Right renal pelvis (tissue), 4 donors: ENCODE measurements at places on chromosomes 12 and 14. TPM values are rescaled to one million over a fixed set of nuclear protein-coding genes. Genes with fewer than 3 reads are reported as not detected.

Gene VDR
- 4.1 TPM for polyA plus RNA-seq

Gene BHLHE41
- 1.0 TPM for polyA plus RNA-seq

Gene RDH5
- polyA plus RNA-seq: 23.1 TPM

- DNase-seq: no peak
Measured at GRCh38 chr12:27771481-27772327, 8.3 kb upstream of the KLHL42 start.

DNA sequence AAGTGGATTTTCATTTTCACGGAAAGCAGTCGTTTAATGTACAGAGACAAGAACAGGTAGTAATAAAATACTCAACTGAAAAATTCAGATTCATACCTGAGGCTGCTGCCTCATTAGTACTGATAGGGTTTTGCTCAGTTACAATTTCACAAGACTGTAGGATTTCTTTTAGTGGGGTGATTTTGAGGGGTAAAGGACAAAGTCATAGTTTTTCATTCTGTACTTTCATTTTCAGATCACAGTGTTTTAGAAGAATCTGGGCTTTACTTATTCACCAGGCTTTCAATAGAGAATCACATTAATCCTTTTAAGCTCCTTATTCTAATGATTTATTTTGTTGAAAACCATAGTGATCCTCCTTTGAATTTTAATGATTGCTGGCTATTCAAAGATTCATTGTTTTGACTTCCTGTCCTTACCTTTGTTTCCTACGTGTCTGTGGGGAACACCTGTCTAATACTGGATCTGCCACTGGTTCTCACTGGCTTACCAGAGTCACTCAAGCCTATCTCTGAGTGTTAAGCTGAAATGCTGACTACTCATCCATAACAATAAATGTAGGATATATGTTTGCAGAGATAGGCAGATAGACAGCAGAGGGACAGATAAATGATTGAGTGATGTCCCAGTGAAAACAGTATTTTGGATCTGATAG, 243.8 kb upstream of the NPAS3 start:
- no peak for DNase-seq

GRCh38 chr12:15020156-15020555, 47.3 kb downstream of the PDE6H start:
- no peak for DNase-seq

Gene CLMN
- polyA plus RNA-seq: 25.1 TPM

Gene KRT83
- polyA plus RNA-seq: not detected

DNA sequence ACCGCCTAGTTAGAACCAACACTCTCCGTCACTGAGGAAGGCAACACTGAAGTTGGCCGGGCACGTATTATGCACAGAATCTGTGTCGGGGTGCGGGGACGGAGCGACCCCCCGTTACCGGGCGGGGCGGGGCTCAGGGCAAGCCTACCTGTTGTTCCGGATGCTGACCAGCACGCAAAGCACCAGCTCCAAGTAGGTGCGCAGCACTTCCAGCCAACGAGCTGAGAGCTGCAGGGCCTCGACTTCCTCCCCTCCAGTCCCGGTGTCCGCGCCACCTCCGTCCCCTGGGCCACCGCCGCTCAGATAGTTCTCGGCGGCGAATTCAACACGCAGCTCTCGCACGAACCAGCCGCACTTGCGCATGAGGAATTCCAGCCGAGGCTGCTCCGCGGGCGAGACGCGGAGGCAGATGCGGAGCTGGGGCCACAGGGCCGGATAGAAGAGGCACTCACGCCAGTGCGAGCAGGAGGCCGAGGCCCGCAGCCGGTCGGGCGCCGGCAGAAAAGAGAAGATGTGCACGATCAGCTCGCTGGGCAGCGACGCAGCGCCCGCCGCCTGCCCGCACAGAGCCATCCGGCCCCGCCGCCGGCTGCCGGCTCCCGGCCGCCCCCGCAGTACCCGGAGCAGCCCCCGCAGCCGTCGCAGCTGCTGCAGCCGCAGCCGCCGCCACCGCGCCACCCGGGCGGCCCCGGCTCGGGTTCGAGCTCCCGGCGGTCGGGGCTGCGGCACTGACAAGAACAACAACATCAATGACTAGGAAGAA, 636 bp downstream of the FBXO33 start:
- no peak for DNase-seq

GRCh38 chr14:71734076-71734475, 198.2 kb upstream of the RGS6 start:
- DNase-seq: no peak

Gene TAS2R46
- 0.22 TPM for polyA plus RNA-seq

DNA sequence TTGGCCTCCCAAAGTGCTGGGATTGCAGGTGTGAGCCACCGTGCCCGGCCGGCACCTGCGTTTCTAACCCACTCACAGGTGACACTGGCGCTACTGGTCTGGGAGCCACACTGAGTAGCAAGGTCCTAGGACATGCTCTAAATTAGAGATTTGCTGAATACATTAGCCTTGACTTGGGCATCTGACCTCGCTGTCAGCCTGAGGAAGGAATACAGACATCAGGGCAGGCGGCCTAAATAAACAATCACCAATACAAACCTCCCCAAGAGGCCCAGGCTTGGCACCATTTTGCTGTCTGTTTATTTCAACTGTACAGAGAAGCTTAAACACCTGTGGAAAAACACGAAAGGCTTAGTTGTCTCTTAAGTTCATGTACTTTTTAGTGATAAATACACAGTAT, 27.5 kb downstream of the P2RX4 start:
- no peak for DNase-seq

- no peak for DNase-seq
Measured at GRCh38 chr12:66587912-66588311, 91.0 kb downstream of the GRIP1 start.

DNA sequence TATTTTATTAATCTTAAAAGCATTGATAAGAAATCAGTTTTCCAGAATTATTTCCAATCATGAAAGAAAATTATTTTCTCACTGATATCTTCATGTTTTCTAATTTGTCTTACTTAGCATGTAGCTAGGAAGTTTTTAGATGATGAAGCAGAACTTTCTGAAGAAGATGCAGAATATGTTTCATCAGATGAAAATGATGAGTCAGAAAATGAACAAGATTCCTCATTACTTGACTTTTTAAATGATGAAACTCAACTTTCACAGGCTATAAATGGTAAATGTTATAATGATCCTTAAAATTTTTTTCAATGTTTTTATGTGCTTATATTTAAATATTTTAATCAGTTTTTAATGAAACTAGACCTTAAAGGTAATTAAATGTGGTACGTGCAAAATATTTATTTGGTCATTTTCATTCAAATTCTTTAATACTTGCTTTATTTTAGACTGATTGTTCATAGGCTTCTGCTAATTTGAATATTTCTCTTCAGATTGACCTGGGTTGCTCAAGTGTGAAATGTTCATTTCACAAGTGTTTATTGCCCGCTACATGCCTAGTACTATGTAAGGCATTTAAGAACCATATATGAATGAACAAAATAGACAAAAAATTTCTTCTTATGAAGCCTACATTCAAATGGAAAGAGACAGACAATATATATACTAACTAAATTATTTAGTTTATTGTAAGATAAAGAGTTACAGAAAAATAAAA, 49.5 kb downstream of the FANCM start:
- DNase-seq: no peak

DNA sequence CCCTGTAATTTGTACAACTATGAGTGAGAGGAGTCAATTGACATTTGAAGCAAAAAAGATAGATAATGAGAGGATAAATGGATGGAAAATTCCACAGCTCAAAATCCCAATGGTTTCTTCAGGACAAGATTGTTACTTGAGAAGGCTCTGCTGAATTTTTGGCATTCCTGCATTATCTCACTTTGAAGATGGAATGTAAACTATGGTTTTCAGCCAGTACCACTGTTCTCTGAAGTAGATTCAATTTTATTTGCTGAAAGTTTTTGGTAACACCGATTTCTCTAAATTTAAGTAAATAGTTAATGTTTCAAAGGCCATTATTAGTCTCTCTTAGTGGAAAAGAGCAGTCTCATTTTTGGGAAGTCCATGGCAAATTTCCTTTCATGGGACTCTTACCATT, 121.9 kb upstream of the SLC38A2 start:
- DNase-seq: no peak

Gene GALNT8
- 2.7 TPM for polyA plus RNA-seq

Gene ENDOU
- polyA plus RNA-seq: 0.41 TPM

GRCh38 chr12:30696103-30696408, 387 bp upstream of the IPO8 start:
- no peak for DNase-seq

GRCh38 chr14:54025661-54026060, 69.0 kb upstream of the BMP4 start:
- DNase-seq: no peak

Gene OR6S1
- polyA plus RNA-seq: not detected

Gene KRT6A
- polyA plus RNA-seq: not detected

Gene C12orf54
- polyA plus RNA-seq: 0.77 TPM

DNA sequence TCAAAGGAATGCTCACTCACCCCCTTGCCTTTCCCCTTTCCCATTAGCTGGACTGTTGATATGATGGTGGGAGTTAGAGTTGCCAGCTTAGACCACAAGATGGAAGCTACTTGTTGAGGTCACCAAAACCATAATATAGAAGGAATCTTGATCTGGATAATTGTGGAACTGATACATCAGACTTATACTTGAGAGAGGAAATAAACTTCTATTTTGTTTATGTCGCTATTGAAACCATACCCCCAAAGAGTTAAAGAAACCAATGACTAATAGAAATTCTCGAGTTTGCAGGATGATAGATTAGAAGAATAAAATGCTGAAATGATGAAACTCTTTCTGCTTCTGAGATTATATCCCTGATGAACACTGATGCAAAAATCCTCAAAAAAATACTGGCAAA, 37.9 kb downstream of the TDG start:
- no peak for DNase-seq

DNA sequence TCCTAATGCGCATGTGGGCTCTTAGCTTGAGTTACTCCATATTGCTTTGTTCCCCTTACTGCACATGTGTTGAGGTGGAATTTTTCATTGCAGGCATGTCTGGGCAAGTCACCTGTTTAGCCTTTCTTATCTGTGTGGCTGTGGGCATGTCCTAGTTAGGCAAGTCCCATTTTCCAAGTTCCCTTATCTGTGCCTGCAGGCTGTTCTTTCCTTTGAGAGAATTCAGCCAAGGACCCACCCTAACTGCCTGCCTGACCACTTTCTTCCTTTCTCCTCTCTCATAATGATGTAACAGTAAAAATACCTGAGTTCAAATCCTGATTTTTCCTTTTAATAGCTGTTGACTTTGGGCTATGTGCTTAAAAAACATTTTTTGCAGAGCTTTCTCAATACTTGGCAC, 870.6 kb downstream of the NRXN3 start:
- DNase-seq: no peak

Gene CCDC60
- 0.20 TPM for polyA plus RNA-seq

DNA sequence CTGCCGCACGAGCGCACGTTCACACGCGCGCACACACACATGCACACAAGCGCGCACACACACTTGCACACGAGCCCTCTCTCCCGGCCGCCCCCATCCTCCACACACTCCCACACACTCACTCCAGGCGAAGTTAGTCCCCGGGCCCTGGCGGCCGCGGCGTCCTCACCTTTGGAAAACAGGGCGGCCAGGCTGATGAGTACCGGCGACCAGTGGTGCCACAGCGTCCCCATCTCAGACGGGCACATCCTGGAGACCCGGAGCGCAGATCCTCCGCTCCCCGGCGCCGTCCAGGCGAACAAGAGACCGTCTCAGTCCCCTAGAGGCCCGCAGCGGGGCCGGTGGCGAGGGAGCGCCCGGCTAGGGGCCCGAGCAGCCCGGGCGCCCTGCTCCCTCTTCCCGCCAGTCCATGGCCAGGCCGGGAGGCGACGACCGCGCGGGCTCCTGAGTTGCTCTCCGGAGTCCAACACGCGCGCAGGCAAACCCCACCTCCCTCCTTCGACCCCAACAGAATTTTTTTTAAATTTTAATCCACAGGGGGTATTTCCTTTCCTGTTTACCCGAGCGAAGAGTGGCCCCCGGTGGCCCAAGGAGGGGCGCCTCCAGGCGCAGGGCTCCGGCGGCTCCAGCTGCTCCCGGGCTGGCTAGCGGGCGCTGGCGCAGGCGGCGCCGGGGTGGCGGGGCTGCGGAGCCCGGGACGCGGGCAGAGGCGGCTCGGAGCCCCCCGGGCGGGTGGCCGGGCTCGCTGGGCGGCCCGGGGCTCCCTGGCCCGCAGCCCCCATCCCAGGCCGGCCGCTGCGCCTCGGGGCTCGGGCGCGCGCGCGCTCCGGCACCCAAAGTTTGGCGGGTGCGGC, 506 bp downstream of the TMEM132D start:
- no peak for DNase-seq

DNA sequence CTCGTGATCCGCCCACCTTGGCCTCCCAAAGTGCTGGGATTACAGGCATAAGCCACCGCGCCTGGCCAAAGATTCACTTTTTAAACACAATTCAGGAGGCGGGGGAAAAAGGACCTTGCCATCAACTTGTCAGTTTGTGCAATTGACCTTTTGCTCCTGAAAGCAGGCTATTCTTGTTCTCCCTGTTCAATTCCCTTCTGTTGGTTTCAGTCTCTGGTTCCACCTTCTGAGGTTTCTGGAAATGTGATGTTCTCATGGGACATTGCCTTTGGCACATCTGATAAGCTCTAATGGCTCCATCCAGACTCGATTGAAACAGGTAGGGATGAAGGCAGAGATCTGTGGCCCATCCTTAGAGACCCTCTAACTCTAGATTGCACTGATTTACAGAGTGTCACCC, 17.9 kb upstream of the CCDC85C start:
- DNase-seq: no peak

- DNase-seq: no peak
Measured at GRCh38 chr12:57127101-57127725, 1.1 kb upstream of the LRP1 start.

Gene LBHD2
- polyA plus RNA-seq: not detected

GRCh38 chr12:56141946-56142784, 10.2 kb upstream of the MYL6B start:
- DNase-seq: no peak

Gene SOX5
- polyA plus RNA-seq: 6.7 TPM

GRCh38 chr12:109885616-109886015, 5.3 kb upstream of the GLTP start:
- DNase-seq: no peak

DNA sequence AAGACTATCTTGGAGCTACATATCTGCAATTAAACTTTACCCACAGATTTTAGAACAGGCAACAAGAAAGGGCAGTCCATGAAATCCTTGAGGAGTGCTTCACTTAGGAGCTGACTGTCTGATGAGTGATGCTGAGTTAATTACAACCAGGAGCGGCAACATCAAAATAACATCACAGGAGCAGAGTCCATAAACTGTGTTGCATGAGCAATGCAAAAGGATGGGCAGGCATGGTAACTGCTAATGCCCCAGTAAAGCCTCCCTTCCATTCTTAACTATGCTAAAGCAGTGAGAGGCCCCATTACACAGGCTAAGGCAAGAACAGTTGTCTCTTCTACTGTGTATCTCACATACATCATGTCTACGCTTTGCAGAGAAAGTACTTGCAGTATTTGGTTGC, 156.6 kb downstream of the PAX9 start:
- no peak for DNase-seq

DNA sequence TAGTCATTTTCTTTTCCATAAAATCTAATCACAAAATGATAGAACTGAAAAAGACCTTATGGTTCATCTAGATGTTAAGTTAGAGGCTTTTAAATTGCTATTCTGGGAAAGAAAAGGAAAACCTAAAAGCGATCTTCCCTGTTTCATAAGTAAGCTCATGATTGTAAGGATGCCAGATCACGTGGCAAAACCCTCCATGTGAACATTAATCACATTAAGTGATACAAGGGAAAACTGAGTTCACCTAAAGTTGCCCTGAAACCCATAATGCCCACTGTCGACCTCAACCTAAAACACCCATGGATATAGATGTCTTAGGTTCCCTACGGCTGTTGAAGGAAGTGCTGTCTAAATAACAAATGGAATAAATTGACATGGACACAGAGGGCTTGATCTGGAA, 3.0 kb upstream of the STXBP6 start:
- DNase-seq: no peak
